ENCODE measurements at places on chromosomes 13 and 19.

DNA sequence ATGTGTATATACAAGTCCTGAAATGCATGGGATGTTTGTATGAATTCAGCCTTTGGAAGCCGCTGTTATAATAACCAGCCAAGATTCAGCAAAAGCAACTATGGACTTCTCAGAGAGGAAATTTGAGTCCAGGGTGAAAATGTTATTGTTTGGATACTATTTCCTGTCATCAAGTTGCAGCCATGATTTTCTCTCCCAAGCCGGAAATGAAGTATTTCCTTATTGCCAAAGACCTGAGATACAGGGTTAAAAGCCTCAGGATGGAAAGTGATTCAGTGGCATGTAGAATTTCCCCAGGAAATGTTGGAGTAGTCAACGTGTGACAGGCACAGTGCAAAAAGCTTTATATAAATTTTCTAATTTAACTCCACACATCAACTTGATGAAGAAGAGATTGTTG is 133.9 kb downstream of the IRS2 start:
- DNase-seq: no peak

- no peak for DNase-seq
Measured at GRCh38 chr19:53517114-53517741, 20.7 kb upstream of the ZNF331 start.

DNA sequence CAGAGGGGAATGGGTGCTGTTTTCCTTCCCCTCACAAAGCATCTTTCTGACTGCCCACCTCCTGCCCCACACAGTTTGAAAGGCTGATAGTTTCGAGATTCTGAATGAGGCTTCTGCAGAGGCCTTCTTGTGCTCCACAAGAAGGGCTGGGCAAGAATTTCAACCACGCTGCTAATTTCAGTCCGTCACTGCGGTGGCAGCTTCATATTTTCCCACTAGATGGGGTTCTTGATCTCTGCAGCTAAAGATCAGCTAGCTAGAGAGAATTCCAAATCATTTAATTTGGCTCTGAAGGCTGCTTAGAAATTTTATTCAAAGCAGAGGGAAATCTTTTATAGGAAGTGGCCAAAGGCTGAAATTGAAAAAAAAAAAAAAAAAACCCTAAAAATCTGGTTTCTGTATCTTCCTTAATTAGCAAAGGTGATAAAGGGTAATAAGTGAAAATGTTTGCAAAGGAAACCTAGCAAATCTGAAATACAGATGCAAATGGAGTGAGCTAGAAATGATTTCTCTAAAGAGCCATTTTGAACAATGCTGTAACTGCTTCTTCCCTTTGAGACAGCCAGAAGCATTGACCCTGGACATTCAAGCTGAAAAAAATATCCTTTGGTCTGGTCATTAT is 38.0 kb upstream of the C13orf42 start:
- no peak for DNase-seq

- no peak for DNase-seq
Measured at GRCh38 chr19:11373166-11373884, 1.1 kb upstream of the SWSAP1 start.

- no peak for DNase-seq
Measured at GRCh38 chr13:113048766-113049165, 56.8 kb upstream of the F7 start.
